ENCODE measurements at places on chromosomes 12 and 14.
A peak's percentile ranks its signal among the peaks of the same experiment; 100 is the strongest.

DNA sequence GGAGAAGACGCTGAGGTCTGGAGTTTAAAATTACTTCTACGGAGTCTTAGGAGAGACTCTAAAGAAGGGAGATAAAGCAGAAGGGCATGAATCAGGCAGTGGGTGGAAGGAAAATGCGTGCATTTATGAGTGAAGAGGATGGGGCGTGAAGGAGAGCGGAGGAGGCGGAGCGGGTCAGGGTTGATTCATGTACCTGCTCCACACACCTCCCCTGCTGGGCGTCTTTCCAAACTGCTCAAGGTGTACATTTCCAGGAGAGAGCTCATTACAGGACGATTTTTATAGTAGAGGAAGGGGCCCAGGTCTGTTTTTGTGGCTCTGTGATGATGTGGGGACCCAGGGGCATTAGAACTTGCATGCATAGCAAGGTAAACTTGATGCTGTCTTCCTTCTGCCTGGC is 65.0 kb upstream of the ASPG start:
- DNase-seq = no peak

GRCh38 chr12:89880690-89881350 is 172.2 kb upstream of the ATP2B1 start:
- peak; percentile 41 for DNase-seq

GRCh38 chr12:118398524-118398923 is 22.2 kb downstream of the SUDS3 start:
- DNase-seq = no peak

GRCh38 chr12:42015051-42015461 is 129.6 kb downstream of the GXYLT1 start:
- DNase-seq = no peak

DNA sequence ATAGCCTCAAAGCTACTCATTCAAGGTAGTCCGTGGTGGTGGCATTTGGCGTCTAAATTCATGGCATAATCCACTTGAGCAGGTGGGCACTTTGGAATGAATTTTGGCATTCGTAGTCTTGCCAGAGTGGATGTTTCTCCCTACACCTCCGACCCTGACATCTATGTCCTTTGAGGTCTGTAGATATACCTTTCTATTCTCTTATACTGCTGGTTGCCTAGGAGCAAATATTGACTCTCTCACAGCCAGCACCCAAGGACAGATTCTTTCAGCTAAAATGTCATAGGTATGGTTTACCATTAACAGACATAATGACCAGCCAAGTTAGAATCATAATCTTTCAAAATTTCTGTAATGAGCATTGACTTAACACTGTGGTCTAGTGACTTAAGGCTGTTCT is 47.4 kb upstream of the FLRT2 start:
- DNase-seq = no peak
